ENCODE measurements at places on chromosomes 2 and 18.

DNA sequence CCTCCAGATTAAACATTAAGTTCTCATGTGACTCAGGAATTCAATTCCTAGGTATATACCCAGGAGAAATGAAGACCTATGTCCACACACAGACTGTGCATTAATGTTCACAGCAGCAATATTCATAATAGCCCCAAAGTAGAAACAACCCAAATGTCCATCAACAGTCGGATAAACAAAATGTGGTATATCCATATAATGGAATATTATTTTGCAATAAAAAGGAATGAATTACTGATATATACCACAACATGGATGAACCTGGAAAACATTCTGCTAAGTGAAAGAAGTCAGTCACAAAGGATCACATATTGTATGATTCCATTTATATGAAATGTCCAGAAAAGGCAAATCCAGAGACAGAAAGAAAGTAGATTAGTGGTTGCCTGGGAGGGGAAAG lies 20.5 kb downstream of the PELI1 start:
- DNase-seq = no peak

- no peak for DNase-seq
Observed at GRCh38 chr2:18910843-18911242, 321.5 kb upstream of the NT5C1B start.

- no peak for DNase-seq
Observed at GRCh38 chr2:218547978-218548377, 20.2 kb downstream of the USP37 start.

DNA sequence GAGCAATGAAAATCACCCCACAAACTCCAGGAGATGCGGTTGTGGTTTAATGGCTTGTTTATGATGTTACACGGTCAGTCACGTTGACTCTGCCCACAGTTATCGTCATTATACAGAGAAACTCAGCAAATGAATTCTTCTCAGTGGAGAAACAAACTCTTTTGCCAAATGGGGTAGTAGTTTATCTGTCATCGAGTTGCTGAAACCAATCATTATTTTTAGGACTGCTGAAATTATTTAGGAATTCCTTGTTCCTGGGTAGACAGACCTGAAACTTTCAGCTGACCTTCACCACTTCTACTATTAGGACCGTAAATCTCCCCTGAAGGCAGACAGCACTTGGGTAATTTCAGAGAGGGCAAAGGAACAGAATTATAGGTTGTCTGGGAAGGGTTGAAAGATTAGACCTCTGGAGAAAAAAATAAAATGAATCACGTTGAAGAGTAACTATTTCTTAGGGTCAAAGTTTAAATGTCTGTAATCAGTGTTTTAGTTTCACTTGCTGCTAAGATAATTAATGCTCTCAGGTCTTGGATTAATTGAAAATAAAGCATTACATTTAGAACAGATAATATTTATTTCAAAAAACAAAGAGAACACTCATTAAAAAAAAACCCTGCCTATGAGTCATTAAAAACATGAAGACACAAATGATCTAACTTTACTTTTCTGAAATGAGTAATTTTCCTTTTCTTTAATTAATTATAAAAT lies 52.1 kb upstream of the LYPD6 start:
- no peak for DNase-seq

GRCh38 chr2:112924360-112924759 lies 13.4 kb downstream of the IL37 start:
- no peak for DNase-seq

DNA sequence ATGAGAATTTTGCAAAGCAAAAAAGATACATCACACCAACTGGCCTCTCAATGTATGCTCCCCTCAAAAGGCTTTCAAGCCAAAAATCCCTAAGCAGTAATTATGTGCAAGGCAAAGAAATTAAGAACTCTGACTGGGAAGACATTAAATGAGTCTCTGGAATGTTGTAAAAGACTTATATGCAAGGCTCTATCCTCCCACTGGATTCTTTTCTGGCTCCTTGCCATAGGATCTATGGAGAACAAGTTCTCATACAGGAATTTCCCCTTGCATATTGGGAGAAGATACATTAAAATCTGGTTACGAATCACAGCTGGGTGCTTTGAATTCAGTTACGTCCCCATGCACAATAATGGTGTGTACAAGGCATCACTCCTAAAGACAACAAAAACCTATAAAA lies 73.4 kb upstream of the ATL2 start:
- no peak for DNase-seq

- no peak for DNase-seq
Observed at GRCh38 chr2:176280867-176281658, 11.8 kb downstream of the MTX2 start.

GRCh38 chr2:195537811-195538210 lies 119.2 kb upstream of the SLC39A10 start:
- no peak for DNase-seq

GRCh38 chr18:50093366-50094064 lies 101.4 kb downstream of the MYO5B start:
- no peak for DNase-seq

DNA sequence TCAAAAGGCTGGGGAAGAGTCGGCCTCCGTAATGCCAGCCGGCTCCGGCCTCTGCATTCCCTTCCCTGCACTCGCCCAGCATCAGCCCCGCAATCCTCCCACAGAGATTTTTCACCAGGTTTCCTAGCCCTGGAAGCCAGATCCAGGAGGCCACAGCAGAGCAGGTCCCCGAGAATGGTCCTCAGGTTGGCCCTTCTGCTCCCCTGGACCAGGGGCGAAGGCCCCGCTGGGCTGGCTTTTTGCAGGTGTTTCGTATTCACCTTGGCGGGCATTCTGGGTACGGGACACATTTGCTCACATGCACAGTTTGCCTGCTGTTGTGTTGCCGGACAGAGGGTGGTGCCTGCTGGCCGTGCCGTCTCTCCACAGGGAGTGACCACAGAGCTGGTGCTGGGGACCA lies 309.5 kb downstream of the NDUFA10 start:
- no peak for DNase-seq

- no peak for DNase-seq
Observed at GRCh38 chr2:173150963-173151362, 75.3 kb downstream of the MAP3K20 start.

DNA sequence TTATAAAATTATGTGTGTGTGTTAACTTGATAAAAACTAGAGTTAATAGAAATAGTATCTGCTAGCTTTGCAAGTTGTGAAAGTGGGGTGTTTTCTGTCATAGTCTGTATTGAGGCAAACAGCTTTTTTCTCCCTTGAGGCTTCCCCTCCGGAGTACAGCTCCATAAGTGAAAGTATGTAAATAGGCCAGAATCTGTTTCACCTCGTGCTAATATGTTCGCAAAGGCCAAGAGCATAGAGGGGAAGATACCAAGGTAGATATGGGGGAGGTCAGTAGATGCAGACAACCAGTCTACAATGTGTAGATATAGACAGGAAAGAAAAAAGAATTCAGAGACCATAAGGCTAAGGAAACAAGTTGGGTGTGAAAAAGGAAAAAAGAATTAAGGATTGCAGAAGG lies 72.9 kb downstream of the PTRHD1 start:
- no peak for DNase-seq

GRCh38 chr18:13547347-13547746 lies 179.0 kb downstream of the FAM210A start:
- DNase-seq = no peak

DNA sequence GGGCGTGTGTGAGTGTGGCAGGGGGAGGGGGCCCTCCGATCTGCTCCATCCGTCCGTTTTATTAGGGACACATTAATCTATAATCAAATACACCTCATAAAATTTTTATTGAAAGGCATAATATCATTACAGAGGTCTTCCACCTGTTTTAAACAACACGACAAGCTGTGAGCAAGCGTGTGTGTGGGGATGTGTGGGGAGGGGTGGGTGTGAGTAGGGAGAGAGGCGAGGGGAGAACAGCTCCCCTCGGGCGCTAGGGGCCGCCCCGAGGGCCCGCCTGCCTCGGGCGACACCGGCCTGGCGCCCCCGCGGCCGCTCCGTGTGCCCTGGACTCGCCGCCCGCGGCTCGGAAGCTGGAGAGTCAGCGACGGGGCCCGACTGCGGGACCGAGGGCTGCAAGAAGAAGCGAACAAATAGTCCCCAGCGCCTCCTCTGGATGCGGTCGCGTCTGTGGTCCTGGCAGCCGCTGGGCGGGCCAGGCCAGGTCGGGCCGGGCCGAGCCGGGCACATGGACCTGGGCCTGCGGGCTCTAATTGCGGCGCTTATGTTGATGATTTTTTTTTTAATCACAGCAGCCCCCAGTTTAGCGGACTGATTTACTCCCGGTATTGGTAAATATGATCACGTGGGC lies 352 bp upstream of the HOXD9 start:
- DNase-seq = no peak

DNA sequence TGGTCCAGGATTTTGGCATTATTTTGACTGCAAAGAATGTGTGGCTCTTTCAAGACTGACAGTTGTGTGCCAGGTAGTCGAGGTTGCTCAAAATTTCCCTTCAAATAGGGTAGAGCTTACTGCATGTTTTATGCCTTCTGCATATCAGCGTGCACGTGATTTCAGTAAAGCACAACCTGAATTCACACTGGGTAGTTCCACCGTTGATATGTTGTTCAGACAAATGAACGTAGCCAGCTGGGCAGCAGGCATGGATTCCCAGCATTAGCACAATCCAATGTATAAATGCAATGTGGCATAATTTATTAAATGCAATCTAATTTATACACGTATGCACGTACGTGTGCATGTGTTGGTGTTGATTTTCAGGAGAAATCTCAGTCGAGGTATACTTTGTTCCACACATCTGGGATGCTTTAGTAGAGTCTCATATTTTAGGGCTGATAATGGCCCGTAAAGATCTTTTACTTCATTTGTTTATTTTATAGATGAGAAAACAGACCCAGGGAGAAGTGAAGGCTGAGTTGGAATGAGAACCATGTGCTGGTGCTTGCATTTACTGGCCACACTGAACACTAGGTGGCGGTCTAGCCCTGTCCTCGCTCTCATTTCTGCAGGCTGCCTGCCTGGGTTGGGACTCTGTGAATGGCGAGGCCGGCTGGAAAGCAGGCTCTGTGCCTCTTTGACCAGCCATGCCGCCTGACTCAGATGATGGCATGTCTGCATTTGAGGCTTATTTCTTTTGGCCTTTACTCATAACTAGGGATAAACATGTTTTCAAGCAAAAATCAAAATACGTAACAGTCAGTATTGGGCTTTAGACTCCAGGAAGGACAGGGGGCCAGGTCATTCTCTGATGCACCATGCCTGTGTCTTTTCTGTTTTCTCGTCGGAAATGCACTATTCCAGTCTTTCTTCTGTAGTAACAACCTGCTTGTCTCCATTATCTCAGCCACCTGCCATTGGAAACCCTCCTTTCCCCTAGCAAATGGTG lies 120.4 kb downstream of the RNF144A start:
- peak; percentile 44 for DNase-seq

DNA sequence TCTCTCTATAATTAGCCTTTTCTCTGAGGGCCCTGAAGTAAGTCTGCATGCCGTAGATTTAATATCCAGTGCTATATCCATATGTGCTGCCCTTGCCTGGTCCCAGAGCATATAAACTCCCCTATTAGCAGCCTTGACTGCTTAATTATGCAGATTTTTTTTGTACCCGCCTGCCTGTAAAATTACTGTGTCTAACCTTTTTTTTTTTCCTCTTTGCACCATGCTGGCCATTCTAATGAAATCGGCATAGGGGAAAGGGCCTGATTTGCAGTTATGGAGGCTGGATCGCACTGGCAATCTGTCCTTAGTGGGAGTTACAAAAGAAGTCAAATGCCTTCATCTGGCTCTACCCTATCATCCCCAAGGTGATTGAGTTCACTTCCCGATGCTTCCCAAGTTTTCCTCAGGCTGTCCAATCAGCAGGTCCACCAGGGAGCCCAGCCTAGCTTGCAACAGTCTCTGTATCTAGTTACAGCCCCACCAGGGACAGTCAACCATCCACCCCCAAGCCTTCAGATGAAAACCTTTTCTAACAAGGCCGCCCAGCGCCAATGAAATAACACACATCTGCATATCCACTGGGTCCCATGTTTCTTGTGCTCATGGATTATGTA lies 239.0 kb downstream of the ZNF521 start:
- no peak for DNase-seq

DNA sequence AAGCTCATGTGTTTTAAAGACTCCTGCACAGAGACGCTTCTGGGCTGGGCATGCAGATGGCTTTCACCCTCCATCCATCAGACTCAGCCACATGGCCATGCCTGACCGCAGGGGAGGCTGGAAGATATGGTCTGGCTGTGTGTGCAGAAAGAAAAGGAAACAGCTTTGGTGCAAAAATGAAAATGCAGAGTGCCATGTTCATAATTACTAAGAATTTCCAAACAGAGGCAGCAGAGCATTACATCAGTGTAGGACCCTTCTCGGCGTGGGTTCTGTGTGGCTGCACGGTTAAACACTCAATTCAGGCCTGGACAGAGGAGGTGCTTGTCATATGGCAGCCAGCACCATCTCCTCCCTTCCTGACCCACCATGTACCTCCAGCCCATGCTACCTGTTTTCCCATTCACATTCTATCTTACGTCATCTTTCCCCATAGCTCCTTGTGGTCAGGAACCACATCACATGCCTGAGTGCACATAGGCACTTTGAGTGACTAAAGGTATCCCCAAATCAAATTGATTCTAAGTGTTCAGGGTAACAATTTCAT lies 200.3 kb upstream of the ID2 start:
- DNase-seq = no peak

DNA sequence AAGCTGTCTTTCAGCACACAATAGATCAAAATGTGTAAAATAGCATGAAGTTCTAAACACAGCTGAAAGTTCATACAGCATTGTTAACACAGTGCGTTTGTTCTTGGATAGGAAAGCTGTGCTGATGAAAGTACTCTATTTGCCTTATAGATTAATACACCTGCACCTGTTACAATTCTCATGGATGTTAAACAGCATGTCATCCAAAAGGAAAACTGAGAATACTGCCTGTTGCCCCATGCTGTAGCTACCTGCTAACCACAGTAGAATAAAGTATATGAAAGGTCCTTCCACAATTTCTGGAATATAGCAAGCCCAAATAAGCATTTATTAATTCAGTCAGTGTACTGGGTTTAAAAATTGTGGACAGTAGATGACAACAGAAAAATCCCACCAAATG lies 166.7 kb upstream of the DTNA start:
- no peak for DNase-seq

DNA sequence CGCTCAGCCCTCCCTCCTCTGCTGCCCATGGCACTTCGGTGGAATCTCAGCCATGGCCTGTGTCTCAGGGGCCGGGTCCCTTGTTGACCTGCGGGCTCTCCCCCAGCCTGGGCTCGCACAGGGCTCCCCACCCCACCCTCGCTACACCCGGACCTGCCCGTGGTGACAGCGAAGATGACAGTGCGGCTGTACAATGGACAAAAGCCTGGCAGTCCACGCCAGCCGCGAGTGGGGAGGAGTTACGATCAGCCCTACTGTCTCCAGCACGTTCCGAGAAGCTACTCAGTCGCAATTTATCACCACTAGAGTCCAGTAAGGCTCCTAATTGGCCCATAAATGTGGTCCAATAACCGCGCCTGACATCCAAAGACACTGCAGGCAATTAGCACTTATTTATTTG lies 31.6 kb downstream of the GBX2 start:
- DNase-seq = no peak

DNA sequence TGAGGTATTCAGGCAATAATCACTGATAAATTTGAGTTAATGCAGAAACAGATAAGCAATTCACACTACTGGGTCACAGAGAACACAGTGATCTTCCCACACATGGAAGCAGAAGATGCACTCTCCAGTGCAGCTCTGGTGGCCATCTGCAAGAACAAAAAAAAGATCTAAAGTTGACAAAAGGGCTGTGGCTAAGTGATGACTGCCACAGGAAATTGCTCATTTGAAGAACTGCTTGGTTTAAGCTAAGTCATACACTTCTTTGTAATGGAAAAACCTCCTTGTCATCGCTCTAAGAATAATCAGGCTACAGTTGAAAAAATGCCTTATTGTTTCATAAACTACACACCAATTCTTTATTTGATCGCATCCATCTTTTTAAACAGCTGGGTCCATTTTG lies 115.1 kb downstream of the DTNB start:
- DNase-seq = no peak
